ENCODE measurements at places on chromosomes 2 and 18.

- no peak for DNase-seq
These were observed 161.1 kb upstream of the PKDCC start for GRCh38 chr2:41886757-41887156.

- no peak for DNase-seq
These were observed 109.7 kb downstream of the METTL8 start for GRCh38 chr2:171323971-171324528.

GRCh38 chr2:1503471-1504310, 90.4 kb downstream of the TPO start:
- no peak for DNase-seq

DNA sequence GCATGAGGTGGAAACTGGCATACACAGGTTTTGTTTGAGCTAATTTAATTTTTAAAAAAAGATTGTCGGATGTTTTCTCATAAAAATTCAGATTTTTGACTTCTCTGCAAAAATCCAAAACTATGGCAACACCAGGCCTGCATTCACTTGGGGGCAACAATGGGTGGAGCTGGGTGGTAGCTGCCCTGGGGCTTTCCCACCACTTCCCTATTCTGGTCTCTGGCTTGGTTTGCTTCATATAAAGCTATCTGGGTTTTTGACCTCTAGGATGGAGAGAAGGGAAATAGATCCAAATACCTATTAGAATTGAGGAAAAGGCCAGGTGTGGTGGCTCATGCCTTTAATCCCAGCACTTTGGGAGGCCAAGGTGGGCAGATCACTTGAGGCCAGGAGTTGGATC, 5.5 kb upstream of the CYP27A1 start:
- DNase-seq, result no peak

DNA sequence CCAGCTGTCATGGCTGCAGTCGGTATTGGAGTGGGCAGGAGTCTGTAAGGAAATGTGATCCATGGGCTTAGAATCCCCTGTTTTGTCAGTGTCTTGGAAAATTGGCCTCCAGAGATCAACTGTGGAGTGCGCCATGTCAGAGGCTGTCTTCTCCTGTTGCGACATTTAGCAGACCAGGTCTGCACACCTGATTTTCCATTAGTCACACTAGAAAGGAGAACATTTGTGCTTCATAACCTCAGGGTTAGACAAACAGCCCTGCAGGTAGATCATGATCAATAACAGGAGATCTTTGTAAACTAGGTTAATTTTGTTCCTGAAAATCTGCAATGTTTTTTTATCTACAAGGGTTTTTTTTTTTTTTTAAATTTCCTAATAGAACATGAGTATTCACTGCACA, 28.0 kb downstream of the LDLRAD4 start:
- no peak for DNase-seq

- DNase-seq, result no peak
These were observed 33.0 kb upstream of the ODC1 start for GRCh38 chr2:10481055-10481665.

- no peak for DNase-seq
These were observed 116.6 kb downstream of the PRPF40A start for GRCh38 chr2:152600697-152601096.

GRCh38 chr2:218296847-218297246, 4.5 kb upstream of the TMBIM1 start:
- DNase-seq, result no peak

GRCh38 chr2:241950413-241951315, 81.1 kb downstream of the RTP5 start:
- DNase-seq, result no peak

GRCh38 chr2:42905341-42906110, 113.1 kb upstream of the HAAO start:
- DNase-seq, result peak; percentile 27

GRCh38 chr2:37585295-37585908, 86.0 kb downstream of the CDC42EP3 start:
- DNase-seq, result no peak

- no peak for DNase-seq
These were observed 28.5 kb downstream of the IL37 start for GRCh38 chr2:112939425-112939824.

GRCh38 chr18:79355433-79356335, 40.0 kb upstream of the NFATC1 start:
- DNase-seq, result no peak

GRCh38 chr18:66124394-66124793, 373.6 kb downstream of the CDH7 start:
- no peak for DNase-seq

DNA sequence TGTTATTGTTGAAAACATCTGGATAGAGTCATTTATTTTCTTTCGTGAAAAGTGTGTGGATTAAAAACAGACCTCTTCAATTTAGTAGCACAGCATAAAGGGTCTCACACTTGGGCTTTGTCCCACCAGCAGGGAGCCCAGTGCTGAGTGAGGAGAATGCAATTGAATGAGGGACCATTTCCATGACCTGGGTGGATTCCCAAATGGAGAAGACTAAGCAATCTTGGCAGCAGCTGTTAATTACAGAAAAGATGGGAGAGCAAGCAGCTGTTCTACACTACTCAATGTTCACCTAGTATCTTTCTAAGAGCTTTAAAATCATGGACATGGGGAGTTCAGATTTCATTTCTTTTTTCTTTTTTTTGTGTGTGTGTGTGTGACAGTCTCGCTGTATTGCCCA, 121.8 kb upstream of the FN1 start:
- DNase-seq, result no peak

GRCh38 chr2:241161646-241162281, 11.5 kb downstream of the PPP1R7 start:
- no peak for DNase-seq

DNA sequence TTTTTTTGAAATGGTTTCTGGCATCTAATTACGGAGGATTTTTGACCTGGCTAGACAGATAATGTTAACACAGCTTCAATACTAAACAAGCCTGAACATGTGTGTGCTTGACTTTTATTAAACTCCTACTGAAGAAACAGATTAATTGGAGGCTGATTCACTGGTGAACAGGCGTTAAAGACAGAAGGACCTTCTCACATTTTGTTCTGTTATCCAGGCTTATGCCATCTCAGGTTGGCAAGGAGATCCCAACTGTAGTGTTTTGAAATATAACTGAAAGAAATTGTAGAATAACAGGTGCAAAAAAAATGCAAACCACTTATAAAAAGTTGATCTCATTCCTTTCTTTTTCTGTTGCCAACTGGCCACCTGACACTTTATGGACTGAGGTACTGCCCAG, 269.6 kb downstream of the ARHGAP15 start:
- peak; percentile 39 for DNase-seq

DNA sequence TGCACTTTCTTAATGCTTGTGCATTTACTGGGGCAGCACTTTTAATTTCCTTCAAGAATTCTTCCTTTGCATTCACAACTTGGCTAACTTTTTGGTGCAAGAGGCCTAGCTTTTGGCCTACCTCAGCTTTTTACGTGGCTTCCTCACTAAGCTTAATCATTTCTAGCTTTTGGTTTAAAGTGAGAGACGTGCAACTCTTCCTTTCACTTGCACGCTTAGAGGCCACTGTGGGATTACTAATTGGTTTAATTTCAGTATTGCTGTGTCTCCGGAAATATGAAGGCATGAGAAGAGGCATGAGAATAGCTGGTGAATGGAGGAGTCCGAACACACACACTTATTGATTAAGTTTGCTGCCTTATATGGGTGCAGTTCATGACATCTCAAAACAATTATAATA, 354.1 kb downstream of the DLGAP1 start:
- no peak for DNase-seq

DNA sequence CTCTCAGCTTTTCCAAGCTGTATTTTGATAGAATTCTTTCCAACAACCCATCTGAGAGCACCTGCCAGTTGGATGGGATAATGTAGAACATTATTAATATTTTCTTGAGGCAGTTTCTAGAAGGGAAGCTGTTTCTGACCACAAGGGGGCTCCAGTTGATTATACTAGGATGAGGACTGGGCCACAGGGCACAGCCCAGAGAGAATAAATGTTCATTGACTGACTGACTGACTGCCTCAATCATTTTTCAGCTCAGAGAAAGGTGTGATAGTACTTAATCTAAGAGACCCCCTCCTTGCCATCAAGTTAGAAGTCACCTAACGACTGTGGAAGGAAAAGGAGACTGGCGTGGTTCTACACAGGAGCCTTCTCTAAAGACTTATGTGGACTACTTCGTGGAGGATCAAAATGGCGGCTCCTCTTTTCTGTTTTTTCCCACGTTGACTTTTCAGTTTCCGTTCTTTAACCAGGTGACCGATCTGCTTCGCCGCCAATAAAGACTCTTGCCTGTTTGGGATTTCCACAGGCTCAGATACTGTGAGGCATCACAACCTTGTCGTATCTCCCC, 31.9 kb upstream of the CREG2 start:
- DNase-seq, result peak; percentile 26

DNA sequence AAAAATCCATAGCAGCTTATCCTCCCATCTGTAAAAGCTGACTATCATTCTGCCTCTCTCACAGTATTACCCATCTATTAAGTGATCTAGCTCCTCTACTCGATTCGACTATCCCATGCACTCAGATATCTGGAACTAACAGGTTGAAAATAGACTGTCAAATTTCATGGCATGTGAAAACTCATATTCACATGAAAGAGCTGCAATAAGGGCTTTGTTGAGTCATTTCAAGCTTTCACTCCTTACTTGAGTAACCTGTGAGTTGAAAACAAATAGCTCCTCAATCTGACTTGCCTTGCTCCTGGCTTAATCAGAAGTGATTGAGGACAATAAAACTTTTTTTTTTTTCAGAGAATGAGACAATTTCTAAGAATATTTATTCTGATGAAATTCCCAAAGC, 192.4 kb upstream of the ERBB4 start:
- DNase-seq, result no peak

GRCh38 chr2:64666810-64667438, 13.2 kb upstream of the SERTAD2 start:
- DNase-seq, result no peak

DNA sequence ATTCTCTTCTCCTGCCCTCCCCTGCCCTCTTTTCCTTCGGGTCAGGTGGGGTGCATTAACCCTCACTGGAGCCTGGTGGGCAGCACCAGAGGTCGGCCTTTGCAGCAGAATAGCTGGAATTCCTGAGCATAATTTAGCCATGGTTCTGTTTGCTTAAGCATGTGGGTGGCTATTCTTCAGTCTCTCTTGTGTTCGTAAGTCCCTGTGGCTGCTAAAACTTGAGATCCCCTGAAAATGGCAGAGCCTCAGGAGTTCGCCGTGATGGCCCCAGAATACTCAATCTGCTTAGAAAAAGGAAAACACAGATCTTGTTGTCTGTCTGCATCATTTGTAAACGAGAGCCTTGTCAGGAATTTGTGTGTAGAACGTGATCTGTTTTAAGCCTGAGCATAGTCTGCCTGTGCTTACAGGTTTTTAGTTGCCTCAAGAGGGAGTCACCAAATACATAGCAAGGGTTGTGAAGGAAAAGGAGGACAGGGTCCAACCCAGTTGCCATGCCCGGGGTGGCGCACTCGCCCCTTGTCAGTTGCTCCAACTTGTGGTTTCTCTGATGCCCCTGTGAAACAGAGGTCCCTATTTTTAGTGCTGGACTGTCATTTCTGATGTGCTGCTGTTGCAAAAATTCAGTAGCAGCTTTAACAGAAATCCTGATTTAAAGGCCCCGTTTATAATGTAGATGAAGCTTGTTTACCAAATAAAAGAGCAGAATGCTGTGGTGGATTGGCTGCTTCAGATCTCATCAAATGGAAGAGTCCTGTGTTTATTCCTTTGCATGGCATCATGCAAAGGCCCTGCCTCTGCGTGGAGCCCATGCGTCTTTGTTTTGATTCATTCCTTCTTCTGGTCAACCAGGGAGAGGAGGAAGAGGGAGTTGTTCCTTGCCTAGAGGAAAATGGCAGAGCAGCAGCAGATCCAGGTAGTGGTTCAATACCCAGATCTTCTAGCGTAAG, 74.8 kb downstream of the WDSUB1 start:
- DNase-seq, result no peak

DNA sequence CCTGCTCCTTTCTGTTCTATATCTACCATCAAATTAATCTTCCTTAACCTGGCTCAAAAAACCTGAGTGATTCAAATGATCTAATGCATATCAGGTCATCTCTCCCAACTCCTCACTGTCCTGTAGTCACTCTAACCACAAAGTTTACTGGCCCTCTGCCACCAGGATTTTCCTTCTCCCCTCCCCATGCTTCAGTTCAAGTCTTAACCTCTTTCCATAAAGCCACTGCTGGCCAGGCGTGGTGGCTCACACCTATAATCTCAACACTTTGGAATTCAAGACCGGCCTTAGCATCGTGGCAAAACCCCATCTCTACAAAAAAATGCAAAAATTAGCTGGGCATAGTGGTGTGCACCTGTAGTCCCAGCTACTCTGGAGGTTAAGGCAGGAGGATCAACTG, 7.5 kb upstream of the SP3 start:
- no peak for DNase-seq

GRCh38 chr2:201888426-201888800, 82.1 kb downstream of the CDK15 start:
- DNase-seq, result peak; percentile 32

DNA sequence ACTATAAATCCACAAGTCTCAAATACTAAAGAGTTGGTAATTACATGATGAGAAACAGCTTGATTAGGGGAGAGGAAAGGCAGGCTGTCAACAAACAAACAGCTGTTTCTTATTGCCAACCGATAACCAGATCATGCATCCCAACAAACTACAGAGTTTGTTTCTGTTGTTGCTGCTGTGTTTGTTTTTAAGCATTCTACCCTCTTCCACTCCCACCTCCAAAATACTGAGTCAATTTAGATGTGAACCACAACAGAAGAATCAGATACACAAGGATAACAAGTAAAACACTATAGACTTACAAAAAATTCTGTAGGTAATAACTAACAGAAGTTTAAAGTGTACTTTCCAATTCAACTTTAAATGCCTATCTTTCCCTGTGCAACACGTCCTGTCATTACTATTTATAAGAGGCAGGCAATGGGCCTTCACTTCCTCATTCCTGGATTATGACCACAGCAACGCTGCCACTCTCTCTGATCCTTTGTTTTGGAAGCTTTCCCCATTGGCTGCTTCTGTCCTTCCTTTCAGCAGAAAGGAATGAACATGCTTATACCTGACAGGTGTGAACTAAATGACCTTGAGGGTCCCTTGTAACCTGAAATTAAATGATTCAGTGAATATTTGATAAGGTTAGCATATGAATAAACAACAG, 152.0 kb downstream of the SRBD1 start:
- DNase-seq, result no peak
